ENCODE measurements at places on chromosomes 7 and 10.

DNA sequence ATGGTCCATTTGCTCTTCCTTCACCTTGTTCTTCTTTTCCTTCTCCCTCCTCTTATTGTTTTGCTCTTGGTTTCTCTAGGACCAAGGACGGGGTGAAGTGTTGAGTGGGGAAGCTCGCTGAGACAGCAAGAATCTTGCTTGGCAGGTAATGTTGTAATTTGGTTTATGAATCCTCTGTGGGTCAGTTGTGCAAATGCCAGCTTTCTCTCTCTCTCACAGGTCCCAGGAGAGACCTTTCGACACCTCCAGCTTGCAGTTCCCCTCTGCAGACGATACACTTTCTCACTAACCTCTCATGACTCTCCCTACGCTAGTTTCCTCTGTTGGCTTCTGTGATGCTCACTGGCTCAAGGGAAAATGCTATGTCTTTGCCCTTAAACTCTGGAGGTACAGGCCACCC, 77.0 kb downstream of the FRMD4A start:
- DNase-seq = no peak

DNA sequence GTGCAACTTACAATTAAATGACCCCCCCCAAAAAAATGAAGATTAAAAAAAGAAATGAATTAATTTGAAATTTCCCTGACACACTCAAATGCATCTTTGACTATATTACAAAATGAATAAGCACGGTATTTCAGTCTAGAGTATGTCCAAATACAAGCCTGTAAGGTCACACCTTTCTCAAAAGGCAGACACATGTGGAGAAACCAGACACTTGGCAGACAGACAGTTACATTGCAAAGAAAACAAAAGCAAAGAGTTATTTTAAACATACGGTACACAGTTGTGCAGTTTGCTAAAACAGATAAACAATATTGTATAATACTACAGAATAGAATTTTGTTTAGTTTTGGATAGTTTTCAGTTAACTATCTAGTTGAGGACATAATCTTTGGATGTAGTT, 153.0 kb downstream of the ATE1 start:
- DNase-seq = no peak

- DNase-seq = no peak
Observed at GRCh38 chr10:113681533-113682470, 2.1 kb downstream of the CASP7 start.

GRCh38 chr10:17255512-17255911, 27.5 kb downstream of the VIM start:
- DNase-seq = no peak

- DNase-seq = no peak
Observed at GRCh38 chr7:80231707-80232106, 97.1 kb downstream of the GNAI1 start.

DNA sequence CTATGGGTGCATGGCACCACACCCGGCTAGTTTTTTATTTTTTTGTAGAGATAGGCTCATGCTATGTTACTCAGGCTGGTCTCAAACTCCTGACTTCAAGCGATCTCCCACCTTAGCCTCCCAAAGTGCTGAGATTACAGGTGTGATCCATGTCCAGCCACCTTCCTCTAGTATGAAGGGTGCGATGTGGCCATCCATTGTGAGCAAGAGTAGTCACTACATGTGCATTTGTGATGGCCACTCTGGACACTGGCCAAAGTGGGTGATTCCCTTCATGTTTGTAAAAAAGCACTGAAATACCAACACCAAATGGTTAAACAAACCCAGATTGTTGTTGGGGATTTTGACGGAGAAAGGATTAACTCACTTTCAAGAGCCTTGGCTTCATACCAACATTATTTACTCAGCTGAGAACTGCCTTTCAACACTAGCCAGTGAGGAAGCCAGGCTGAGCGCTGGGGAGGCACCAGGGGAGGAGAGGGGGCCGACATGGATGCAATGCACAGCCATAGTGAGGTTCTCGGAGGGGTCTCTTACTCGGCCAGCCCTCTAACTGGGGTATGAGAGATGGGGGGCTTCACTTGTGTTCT, 198.1 kb upstream of the LYZL2 start:
- no peak for DNase-seq

DNA sequence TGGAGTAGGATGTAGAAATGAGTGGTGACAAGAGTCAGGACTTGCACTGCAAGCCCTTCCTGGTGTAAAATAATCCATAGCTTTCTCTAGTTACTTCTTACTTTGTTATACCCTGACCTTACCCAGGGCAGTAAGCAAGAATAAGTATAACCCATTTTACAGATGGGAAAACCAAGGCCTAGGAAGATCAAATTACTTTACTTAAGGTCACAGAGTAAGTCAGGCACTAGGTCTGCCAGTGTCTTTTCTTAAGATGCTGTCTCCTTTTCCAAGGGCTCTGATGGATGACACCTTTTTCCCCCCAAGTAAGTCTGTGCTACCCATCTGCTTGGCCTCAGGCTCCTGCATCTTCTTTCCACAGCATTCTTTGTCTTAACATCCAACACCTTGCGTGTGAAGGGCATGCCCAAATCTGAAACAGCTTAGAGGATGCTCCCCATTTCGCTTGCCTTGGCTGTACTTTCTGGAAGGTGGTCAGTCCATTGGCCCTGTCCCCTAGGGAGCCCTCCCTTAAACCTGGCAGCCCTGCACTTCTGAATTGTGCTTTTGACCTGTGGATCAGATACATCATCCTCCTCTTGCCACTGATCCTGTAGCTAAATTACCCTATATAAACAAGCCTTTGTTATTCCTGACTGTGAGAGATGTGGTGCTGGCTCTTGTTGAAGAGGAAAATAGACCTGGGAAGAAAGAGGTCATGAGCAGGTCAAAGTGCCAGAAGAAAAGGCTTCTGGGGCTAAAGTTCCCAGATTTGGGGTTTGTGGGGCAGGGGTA, 168.6 kb downstream of the LRMDA start:
- no peak for DNase-seq

- no peak for DNase-seq
Observed at GRCh38 chr7:102434039-102434486, 688 bp downstream of the ORAI2 start.

- no peak for DNase-seq
Observed at GRCh38 chr7:100516135-100516812, 22.7 kb upstream of the AGFG2 start.

DNA sequence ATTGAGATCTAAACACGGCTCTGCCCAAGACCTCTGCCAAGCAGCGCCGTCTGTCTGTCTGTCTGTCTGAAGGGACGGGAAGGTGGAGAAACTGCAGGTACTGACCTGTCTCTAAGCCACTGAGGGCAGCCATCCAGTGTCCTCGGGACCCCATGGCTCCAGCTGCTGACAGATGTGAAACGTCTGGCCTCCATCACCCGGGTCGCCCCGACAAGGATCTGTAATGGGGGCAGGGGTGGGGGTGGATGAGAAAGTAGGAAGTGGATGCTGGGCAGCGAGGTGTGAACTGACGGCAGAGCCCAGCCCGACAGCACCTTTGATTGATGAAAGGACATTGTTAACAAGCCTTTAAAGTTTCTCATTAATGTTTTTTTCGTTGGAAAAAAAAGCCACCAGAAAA, 193.1 kb downstream of the EBF3 start:
- no peak for DNase-seq

DNA sequence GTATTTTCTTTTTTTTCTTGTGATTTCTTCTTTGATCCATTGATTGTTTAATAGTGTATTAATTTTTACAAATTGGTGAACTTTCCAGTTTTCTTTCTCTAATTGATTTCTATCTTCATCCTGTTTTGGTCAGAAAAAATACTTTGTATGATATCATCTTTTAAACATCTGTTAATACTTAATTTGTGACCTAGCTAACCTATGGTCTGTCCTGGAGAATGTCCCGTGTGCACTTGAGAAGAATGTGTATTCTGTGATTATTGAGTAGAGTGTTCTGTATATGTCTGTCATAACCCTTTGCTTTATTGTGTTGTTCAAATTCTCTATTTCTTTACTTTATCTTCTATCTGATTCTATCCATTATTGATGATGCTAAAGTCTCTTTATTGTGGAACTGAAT, 65.8 kb upstream of the ZEB1 start:
- DNase-seq = no peak

- DNase-seq = no peak
Observed at GRCh38 chr7:46072722-46073121, 151.7 kb upstream of the IGFBP3 start.

GRCh38 chr7:112398534-112398933, 51.7 kb upstream of the IFRD1 start:
- no peak for DNase-seq

DNA sequence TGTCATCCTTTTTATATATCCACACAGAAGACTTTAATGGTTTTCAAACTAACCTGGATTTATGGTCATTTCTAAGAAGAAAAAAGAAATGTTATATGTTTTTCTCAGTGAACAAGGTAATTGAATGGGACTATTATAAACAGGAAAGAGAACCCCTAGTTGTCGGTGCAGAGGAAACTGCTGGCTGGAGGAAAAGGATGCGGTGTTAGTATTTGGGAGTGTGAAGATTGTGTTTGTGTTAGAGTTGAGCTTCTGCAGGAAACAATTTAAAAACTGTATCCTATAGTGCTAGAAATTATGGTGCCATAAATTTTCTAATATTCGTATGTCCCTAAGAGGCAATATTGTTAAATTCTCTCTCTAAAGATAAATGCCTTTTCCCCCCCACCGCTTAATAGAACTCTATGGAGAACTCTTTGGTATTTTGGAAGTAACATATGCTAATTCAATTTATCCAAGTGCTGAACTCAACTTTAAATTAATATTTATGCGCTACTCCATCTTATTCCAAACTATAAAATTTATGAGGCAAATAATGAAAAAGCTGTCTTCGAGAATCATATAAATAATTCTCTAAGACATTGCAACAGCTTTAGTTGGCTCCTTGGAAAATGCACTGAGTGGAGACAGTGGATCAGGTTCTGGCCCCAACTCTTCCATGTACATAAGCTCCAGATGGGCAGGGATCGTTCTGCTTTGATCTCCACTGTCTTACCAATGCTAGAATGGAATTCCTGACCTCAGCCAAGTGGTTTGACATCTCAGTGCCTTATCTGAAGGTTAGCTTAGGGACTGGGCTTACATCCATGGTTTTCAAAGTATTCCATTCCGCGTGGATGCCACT, 5.6 kb downstream of the BZW2 start:
- DNase-seq = no peak

DNA sequence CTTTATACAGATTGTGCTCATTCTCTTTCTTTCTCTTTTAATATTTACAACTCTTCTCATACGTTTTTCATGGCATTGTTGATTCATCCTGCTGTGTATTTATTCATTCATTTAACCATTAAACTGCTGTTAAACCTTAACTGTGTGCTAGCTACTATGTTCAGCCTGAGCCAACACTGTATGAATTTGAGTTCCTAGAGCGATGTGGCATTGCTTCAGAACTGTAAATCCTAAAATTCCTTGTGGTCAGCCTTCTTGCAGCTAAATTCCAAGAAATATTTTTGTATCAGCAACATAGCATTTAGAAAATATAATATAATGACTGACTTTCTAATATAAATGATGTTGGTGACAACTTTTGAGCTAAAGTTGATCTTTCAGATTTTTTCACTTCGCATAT, 184.7 kb upstream of the FZD1 start:
- no peak for DNase-seq

- no peak for DNase-seq
Observed at GRCh38 chr10:117186832-117187615, 10.3 kb upstream of the KCNK18 start.

DNA sequence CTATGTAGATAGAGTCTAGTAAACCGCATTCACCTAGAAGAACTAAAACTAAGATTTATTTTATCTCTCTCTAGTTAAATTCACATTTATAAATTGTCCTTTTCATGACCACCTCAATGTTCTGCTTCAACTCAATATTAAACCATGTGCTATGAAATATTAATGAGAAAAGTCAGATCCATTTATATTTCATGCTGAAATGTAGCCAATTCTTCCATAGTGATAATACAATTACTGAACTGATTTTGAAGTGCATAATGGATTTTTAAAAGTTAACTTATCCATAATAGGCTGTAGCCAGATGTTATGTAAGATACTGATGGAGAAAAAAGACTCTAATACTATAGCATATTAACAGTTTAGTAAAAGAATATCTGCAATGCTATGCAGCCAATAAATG, 479.7 kb upstream of the PCDH15 start:
- DNase-seq = no peak

- no peak for DNase-seq
Observed at GRCh38 chr7:4734587-4735345, 40.7 kb upstream of the AP5Z1 start.

DNA sequence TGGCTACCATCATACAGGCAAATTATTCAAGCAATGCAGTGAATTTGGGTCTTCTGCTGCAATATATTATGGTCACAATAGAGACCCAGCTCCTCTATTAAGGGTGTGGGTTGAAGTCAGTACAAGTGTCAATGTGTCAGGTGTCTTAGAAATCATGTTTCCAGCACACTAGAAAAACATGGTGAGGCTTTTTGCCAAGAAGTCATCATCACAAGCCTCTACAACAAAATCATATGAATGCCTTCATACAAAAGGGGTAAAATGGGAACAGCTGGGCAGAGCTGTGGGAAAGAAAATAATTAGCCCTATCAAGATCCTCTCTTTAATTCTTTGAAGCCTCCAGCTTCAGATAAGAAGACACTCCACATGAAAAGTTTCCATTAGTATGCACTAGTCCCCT, 37.2 kb downstream of the FAM13C start:
- no peak for DNase-seq

- no peak for DNase-seq
Observed at GRCh38 chr10:133346413-133346812, 760 bp upstream of the PRAP1 start.

DNA sequence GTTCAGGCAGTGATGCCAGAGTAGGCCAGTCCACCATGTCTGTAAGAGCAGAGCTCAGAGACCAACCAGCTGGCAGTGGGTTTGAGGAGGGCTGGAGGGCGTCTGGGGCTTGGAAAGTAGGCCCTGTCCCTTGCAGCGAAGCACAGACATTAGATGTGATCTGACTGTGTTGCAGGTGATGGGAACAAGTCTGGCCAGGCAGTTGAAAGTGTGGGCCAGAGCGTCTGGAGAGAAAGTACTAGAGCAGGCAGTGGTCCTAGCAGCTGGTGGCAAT, 53.3 kb downstream of the CHN2 start:
- DNase-seq = no peak

GRCh38 chr10:104084482-104085142, 1.1 kb downstream of the COL17A1 start:
- no peak for DNase-seq

DNA sequence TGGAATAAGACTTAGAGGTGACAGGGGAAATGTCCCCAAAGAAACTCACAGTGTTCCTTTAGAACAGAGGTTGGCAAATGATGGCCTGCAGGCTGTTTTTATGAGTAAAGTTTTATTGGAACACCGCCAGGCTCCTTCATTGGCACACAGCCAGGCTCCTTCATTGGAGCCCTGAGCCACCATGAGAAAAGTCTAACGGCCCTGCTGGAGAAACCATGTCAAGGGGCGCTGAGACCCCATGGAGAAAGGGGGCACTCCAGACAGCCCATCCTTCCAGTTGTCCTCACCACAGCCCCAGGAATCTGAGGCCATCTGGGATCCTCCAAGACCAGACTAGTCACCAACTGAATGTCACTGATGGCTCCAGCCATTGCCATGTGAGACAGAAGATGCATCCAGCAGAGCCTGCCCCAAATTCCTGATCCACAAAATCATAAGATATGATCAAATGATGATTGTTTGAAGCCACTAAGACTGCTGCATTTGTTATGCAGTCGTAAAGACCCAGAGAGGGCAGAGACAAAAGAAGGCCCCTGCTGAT, 88.2 kb upstream of the GPR26 start:
- DNase-seq = no peak

GRCh38 chr7:42453931-42454361, 216.9 kb upstream of the GLI3 start:
- DNase-seq = no peak

- no peak for DNase-seq
Observed at GRCh38 chr10:74307061-74307651, 156.1 kb downstream of the ADK start.

- no peak for DNase-seq
Observed at GRCh38 chr7:74280985-74281384, 8.2 kb upstream of the CLIP2 start.

Data from stimulated activated CD4-positive, alpha-beta T cell treated with anti-CD3 and anti-CD28 coated beads, TNF-alpha, amount 100 ng/mL, for 1 hour (primary cell).